Stimulated activated CD4-positive, alpha-beta T cell treated with anti-CD3 and anti-CD28 coated beads, Interleukin-1b, Interleukin-23, amount 100 ng/mL, for 1 hour (primary cell): ENCODE measurements at places on chromosomes 4 and X.

- no peak for DNase-seq
Measured at GRCh38 chr4:38704622-38705154, 40.7 kb downstream of the KLF3 start.

GRCh38 chr4:149294601-149295000 is 521.0 kb downstream of the IQCM start:
- no peak for DNase-seq

DNA sequence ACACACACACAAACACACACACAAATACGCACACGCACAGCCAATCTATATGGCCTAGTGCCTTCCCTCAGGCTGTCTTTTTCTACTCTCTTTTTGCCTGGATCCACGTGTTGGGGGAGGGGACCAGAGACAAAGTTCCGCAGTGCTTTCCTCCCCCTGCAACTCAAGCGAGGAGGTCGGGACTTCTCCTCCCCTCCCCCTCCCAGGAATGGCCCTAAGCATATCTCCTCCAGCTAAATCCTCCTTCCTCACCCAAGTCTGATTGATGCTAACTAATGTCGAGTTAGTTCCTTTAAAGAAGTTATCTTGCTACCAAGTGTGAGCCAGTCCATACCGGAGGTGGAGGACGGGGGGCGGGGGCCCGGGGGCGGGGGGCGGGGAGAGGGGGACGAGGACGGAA is 141.2 kb upstream of the ZIC3 start:
- DNase-seq, result no peak

GRCh38 chr4:151850791-151851213 is 90.0 kb upstream of the GATB start:
- no peak for DNase-seq

DNA sequence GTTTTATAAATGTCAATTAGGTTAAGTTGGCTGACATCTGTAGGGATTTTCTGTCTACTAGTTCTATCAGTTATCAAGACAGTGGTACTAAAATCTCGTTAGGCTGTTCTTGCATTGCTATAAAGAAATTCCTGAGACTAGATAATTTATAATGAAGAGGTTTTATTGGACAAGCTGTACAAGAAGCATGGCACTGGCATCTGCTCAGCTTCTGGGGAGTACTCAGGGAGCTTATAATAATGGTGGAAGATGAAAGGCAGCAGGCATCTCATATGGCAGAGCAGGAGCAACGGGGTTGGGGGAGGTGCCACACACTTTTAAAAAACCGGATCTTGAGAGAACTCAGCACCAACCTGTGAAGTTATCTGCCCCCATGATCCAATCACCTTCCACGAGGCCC is 28.2 kb downstream of the CHIC2 start:
- no peak for DNase-seq

- no peak for DNase-seq
Measured at GRCh38 chr4:57443787-57444186, 333.6 kb upstream of the IGFBP7 start.

- DNase-seq, result no peak
Measured at GRCh38 chr4:123966990-123967769, 570.6 kb downstream of the SPRY1 start.

- no peak for DNase-seq
Measured at GRCh38 chr4:5750946-5751665, 40.1 kb downstream of the EVC start.

DNA sequence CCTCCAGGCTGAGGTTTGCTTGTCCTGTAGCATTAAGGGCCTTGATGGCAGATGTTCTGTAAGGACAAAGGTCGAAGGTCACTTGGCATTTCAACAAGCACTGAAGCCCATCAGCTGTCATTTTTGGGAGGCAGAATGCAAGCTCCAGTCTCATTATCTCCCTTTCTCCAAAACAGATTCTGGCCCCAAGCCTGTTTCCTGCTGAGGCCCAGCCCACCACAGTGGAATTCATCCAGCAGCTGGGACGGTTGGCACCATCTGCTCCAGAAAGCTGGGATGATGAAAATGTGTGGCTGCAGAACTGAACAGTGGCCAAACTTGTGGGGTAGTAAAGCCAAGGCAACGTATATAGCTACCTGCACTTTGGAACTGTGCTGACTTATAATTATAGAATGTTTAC is 17.7 kb upstream of the PPEF2 start:
- DNase-seq, result no peak

DNA sequence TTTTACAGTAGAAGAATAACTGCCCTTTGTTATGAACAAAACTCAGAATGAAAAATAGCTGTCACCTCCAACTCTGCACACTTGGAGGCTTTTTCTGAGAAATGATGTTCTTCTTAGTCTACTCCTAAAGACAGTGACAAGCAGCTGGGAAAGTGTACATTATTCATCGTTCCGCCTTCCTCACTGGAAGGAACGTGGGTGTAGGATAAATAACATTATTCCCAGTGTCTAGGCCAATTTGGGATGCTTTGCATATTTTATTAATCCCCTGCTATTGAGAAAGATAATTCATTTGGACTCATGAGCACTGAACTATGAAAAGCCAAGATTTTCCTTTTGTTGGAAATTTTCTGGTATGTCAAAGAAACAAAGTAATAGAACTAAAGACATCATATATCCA is 87.8 kb downstream of the VCX2 start:
- no peak for DNase-seq

- no peak for DNase-seq
Measured at GRCh38 chr4:6250235-6250983, 19.2 kb upstream of the WFS1 start.

- no peak for DNase-seq
Measured at GRCh38 chrX:52270453-52271116, 85.9 kb downstream of the MAGED4 start.

- DNase-seq, result no peak
Measured at GRCh38 chr4:89496851-89497250, 189.3 kb upstream of the GPRIN3 start.

- no peak for DNase-seq
Measured at GRCh38 chr4:153787061-153787560, 1.8 kb downstream of the SFRP2 start.

GRCh38 chr4:39542611-39543012 is 15.4 kb upstream of the UGDH start:
- DNase-seq, result no peak

GRCh38 chr4:159374749-159375530 is 272.1 kb downstream of the RAPGEF2 start:
- DNase-seq, result no peak

DNA sequence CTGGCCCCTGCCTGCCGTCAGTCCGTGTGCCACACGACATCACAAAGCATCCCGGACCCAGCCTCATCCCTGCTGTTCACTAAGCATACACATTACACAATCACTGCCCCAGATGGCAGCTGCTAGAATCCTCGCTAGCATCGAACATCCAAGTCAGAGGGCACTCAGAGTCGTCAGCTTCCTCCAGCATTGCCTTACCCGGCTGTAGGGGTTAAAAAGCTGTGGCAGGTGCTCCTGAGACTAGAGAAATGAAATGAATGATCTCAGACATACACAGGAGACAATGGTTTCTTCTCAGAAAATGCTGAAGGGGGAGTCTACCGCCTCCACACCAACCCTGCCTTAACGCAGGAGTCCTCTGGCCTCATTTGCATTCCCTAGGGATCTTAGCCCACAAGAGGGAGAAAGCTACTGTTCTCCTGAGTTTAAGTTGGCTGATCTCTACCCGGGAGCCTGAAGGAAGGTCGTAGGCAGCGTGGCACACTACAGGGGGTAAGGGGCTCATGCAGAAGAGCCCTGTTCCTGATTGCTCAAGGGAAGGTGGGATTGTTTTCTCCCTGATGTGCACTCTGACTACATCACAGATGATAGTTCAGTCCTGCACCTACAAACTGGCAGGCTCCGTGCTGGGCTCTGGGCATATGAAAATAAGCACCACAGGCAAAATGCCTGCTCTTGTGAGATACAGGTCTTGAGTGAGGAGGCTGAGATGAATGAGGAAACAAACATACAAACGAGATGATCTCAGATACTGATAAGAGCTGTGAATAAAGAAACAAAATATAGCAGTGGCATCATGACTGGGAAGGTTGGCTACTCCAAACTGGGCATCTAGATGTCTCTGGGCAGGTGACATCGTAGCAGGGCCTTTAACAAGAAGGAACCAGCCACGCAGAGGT is 2.6 kb upstream of the KIAA0232 start:
- DNase-seq, result no peak

GRCh38 chr4:159390648-159391047 is 287.8 kb downstream of the RAPGEF2 start:
- no peak for DNase-seq

DNA sequence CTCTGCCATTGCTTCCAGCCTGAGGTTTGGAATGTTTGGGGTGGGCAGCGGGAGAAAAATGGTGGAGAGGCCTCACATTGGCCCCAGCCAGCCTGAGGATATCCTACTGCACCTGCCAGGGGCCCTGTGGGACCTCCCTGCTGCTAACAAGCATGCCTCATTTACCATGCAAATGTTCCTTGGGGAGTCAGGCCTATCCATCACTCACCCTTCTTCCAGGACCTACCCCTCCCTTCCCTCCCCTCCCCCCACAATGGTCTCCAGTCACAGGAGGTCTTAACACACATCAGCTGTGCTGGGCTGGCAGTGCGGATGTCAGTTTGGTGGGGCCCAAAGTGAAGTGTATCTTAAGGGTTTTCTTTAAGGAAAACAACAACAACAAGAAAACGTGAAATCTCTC is 139.2 kb downstream of the SHOX start:
- no peak for DNase-seq

- no peak for DNase-seq
Measured at GRCh38 chr4:105972946-105973621, 77.8 kb downstream of the NPNT start.
